ENCODE measurements at places on chromosomes 3 and 15.
A peak's percentile ranks its signal among the peaks of the same experiment; 100 is the strongest.

GRCh38 chr3:190086191-190086590 lies 34.5 kb downstream of the P3H2 start:
- DNase-seq: no peak
- no peaks in the 10 kb centered on the region for H3K36me3 ChIP-seq
- H3K4me3 ChIP-seq: no peak overlapping the region
- H3K27ac ChIP-seq: 0 out of 2 replicates have a peak overlapping the region, but pooled peaks have one; percentile 33

DNA sequence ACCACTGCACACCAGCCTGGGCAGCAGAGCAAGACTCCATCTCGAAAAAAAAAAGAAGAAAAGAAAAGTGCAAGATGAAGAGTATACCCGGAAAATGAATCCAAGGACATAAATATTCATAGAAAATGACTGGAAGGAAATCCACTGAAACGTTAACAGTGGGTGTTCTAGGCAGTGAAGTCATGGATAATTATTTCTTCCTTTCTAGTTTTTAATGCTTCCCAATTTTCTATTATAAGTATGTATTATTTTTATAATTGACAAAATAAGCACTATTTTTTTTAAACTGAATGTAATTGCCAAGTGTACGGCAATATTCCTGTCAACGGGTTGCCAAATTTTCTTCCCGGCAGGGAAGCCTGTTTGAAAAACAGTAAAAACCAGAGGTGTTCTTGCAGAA lies 37.4 kb upstream of the MGLL start:
- no peak overlapping the region for H3K27ac ChIP-seq
- no peak for DNase-seq

- no peak overlapping the region for H3K27ac ChIP-seq
- no peaks in the 10 kb centered on the region for H3K36me3 ChIP-seq
- H3K4me1 ChIP-seq: no peaks in the 10 kb centered on the region
- no peak overlapping the region for H3K4me3 ChIP-seq
Measured at GRCh38 chr3:143337387-143337786, 217.8 kb downstream of the CHST2 start.

GRCh38 chr3:142027300-142027699 lies 122.0 kb downstream of the TFDP2 start:
- 0 out of 2 replicates have a peak, but pooled peaks cover 3% of the 10 kb centered on the region for H3K36me3 ChIP-seq
- H3K4me3 ChIP-seq: peak overlapping the region; percentile 68
- peaks cover 7% of the 10 kb centered on the region for H3K4me1 ChIP-seq
- DNase-seq: no peak
- no peaks in the 10 kb centered on the region for H3K27me3 ChIP-seq

GRCh38 chr3:66485291-66485968 lies 15.4 kb downstream of the LRIG1 start:
- H3K4me1 ChIP-seq: peaks cover 46% of the 10 kb centered on the region
- no peaks in the 10 kb centered on the region for H3K27me3 ChIP-seq
- no peak overlapping the region for H3K27ac ChIP-seq
- no peaks in the 10 kb centered on the region for H3K36me3 ChIP-seq

- no peak overlapping the region for H3K4me3 ChIP-seq
- no peaks in the 10 kb centered on the region for H3K36me3 ChIP-seq
- H3K27ac ChIP-seq: no peak overlapping the region
- H3K4me1 ChIP-seq: no peaks in the 10 kb centered on the region
Measured at GRCh38 chr3:31196881-31197364, 302.5 kb upstream of the GADL1 start.

GRCh38 chr15:65049418-65049840 lies 4.2 kb downstream of the SLC51B start:
- H3K27me3 ChIP-seq: no peaks in the 10 kb centered on the region
- peak; percentile 90 for DNase-seq
- H3K4me1 ChIP-seq: peaks cover 8% of the 10 kb centered on the region
- no peak overlapping the region for H3K27ac ChIP-seq

DNA sequence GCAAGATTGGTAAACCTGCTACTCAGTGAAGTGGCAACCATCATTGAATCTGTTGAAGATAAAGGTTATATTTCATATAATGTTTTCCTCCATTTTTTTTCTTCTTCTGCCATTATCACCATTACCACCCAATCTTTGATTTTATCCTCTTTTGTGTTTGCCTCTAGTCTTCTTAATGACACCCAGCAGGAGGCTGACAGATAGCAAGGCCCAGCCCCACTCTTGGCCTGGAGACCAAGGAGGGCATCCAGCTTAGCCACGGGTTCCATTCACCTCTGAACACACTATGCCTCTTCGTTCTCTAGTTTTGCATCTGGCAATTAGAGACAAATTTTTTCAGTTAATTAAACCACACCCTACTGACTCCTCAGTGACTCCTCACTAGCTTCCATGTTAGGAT lies 129.7 kb downstream of the TPRG1 start:
- no peak overlapping the region for H3K27ac ChIP-seq
- H3K36me3 ChIP-seq: no peaks in the 10 kb centered on the region
- DNase-seq: no peak
- H3K4me3 ChIP-seq: no peak overlapping the region
- H3K27me3 ChIP-seq: no peaks in the 10 kb centered on the region

- H3K27ac ChIP-seq: no peak overlapping the region
- H3K27me3 ChIP-seq: no peaks in the 10 kb centered on the region
- H3K4me1 ChIP-seq: no peaks in the 10 kb centered on the region
Measured at GRCh38 chr3:177935047-177935446, 601.2 kb upstream of the KCNMB2 start.
